NCI-H2081 (cell line): ENCODE measurements at places on chromosomes 5 and 9.

DNA sequence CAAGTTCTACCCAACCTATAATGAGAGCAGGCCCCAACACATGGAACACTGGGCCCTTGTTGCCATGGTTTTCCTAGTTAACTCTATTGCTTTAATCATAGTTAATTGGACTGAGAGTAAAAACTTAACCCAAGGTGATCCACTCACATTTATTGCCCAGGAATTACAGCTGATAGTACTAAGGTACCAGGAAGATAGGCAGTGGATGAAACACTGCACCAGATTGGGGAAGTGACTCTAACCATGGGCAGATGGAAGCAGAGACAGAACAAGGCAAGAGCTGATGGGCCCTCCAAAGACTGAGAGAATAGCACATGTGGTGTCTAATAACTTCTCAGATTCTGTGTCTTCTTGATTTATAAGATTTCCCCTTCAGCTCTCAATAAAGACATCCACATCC is 145.7 kb upstream of the TRIM32 start:
- no peak for DNase-seq

- no peak for DNase-seq
These were observed 114.5 kb upstream of the RAPGEF1 start for GRCh38 chr9:131854334-131854733.

DNA sequence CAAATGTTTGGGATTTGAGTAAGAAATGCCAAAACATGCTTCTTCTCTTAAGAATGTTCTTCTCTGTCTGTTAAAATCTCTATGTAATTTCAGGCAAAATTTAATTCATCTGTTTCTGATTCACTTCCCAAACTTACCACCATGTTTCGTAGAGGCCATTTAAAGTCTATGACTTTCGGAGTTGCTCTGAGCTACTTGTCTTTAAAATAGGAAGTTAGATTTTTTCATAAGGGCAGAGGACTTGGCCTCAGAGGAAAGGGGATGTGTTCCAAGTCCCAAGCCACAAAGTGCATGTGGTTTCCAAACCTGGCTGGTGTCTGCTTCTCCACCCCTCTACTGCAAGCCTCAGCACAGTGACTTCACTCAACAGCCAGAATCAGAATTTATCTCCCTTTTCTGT is 111.3 kb upstream of the ADRA1B start:
- no peak for DNase-seq

DNA sequence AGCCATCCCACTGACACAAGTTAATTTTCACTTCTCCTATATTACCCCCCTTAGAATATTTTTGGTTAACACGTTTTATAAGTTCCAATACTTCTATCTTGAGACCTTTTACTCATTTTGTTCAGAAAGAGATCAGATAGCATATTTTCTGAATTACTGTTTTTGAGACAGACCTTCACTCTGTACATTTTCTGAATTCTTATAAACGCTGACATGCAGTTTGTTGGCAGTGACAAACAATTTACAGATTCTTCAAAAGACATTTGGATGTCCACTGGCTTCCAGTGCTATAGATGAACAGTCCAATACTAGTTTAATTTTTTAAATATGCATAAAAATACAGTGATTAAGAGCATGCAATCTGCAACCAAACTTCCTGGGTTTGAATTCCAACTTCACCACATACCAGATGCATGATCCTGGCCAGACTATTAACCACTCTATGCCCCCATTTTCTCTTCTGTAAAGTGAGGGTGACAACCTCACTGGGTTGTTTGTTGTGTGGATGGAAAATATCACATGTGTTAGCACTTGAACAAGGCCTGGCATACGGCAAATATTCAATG is 142.1 kb downstream of the AGTPBP1 start:
- DNase-seq = no peak

- DNase-seq = no peak
These were observed 57.5 kb upstream of the NCS1 start for GRCh38 chr9:130114741-130115140.
